ENCODE measurements at places on chromosomes 7 and 10.

DNA sequence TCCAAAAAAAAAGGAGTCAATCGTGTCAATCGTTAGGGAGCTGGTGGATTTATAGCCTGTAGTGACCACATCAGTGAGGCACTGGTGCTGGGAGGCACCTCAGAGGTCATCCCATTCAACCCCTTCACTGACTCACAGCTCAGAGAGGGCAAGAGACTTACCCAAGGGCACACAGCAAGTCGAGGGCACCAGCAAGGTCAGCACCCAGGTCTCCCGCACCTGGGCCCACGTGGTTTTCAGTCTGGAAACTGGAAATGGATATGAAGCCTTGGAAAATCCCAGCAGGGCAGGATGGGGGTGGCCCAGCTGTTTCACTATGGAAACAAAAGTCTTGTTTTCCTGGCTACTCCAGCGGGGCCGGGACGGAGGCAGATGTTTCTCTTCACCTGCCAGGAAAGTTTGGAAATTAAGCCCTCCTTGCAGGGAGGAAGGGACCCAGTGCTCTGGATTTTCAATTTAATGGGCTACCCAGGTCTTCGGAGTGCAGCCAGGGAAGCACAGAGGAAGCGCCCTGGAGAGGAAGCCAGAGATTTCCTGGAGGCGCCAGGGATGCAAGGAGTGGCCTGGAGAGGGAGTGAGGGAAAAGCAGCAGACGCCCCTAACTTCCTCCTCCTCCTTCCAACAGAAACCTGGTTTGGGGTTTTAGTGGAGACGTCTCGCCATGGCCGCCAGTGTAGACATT lies 157.2 kb upstream of the TNRC18 start:
- DNase-seq, result no peak

DNA sequence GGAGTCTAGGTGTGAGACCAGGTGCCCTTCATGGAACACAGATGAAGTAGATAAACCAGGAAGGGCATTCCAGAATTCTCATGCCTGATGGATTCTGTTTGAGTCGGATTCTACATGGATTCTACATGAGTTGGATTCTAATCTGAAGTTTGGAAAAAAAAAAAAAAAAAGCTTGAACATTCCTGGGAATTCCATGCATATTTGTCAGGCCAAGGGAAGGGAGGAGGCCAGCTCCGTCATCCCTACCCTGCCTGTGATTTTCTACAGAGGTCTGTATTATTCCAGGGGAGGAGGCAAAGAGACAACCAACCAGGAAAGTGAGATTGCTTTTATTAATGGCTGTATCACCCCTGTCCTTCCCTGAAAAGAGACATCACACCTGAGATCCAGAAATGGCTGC lies 27.8 kb upstream of the EBLN1 start:
- no peak for DNase-seq

DNA sequence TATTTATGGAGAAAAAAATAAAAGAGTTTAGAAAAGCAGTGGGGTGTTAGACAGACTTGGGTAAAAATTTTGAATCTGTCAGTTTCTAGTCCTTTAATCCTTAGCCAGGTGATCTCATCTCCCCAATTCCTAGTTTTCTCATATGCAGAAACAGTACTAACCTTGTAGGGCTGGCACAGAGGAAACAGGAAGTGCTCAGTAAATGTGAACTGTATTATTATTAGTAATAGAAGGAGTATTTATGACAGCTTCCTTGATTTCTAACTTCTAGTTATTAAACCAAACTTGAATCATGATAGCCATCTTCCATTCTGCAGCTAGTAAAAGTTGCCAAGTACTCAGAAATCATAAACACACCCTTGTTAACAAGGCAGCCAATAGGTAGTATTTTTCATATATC lies 12.5 kb downstream of the TBX20 start:
- DNase-seq, result no peak

DNA sequence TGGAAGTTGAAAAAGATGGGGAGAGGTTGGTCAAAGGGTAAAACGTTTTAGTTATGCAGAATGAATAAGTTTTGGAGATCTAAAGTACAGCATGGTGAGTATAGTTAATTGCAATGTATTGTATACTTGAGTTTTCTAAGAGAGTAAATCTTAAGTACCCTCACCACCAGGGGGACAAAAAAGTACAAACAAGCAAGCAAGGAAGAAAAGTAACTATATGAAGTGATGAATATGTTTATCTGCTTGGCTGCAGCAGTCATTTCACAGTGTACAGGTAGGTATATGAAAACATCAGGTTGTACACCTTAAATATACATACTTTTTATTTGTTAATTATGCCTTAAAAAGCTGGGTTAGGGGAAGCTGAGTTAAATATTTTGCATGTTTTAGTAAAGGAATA lies 157.3 kb downstream of the PCLO start:
- DNase-seq, result no peak

GRCh38 chr10:127525686-127526085 lies 23.4 kb upstream of the NPS start:
- no peak for DNase-seq

DNA sequence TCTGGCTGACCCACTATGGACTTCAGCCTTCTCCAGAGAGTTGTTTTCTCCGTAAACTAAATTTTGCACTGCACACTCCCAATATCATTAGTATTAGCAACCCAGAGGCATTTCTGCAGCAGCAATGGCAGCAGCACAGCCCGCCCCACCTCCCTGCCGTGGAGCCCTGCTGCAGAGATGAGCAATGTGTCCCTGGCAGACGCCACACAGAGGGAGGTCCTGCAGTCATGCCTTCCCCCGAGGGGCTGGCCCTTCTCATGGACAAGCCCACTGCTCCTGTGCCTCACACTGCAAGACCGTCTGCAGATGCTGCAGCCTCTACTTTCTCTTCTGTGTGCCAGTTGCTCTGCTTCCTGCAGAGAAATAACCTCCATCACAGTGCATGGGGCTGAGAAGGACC lies 393.4 kb upstream of the MKI67 start:
- DNase-seq, result no peak

- DNase-seq, result no peak
Observed at GRCh38 chr7:80362010-80362618, 149.8 kb downstream of the GNAT3 start.

DNA sequence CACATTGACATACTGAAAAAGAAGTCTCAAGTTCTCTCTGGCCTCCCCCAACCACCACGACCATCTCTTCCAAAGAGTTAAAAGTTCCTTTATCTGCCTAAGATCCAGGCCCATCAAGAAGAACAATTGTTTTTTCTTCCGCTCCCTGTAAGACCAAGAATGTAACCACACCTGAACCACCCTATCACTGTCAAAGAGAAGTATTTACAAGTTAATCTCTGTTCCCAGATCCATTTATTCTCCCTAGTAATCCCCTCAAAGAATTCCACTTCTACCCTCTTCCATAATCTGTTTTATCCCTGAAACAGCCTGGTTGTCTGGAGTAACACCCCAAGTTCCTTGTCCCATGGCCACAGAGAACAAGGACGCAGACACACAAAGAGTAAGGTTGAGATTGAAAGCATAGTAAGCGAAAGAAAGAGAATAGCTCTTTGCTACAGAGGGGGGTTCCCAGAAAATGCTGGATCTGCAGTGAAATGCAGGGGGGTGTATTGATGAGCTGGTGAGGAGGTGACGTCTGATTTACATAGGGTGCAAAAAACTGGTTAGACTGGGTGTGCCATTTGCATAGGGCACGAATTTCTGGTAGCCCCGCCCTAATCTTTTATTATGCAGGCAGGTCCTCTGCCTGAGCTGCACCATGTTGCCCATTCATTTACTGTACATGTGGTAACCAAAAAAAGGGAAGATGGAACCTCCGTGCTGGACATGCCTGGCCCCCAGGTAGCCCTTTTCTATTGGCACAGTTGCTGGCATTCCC lies 122.0 kb downstream of the SKIDA1 start:
- no peak for DNase-seq

GRCh38 chr10:58859526-58859925 lies 316.9 kb upstream of the PHYHIPL start:
- DNase-seq, result no peak

DNA sequence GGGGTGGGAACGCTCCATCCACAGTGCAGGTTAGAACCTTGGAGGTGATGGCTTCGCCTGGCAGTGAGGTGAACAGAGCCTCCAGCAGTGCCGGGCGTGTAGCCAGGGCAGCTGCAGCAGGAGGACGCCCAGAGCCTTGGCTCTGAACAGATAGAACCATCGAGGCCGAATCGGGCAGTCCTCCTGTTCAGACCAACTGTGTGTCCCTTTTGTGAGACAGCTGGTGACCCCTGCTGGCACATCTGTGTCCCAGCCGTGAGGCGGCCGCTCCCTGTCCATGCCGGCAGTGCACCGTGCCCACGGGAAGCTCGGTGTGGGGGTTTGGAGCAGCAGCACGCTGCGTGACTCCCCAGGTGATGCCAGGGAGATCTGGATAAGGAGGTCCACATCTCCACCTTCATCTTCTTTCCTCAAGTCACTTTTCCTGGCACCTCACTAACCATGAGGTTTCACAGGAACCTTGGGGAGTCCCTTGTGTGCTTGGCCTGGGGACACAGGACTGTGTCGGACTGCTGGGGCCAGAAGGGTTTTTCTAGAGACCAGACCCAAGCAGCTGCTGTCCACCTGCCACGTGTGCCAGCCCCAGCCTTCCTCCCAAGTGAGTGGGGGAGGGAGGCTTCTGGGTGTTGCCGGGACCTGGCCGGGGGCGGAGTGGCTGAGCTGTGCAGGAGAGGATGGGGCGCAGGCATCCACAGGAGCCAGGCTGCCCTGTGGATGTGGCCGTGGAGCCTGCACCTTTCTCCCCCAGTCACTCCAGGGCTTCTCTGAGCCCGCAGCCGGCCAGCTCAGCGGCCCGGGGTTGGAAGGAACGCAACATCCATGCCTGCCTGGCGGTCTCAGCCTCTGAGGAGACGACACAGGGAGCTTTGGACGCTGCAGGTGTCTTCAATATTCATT lies 69.4 kb downstream of the DNAJB6 start:
- DNase-seq, result no peak

DNA sequence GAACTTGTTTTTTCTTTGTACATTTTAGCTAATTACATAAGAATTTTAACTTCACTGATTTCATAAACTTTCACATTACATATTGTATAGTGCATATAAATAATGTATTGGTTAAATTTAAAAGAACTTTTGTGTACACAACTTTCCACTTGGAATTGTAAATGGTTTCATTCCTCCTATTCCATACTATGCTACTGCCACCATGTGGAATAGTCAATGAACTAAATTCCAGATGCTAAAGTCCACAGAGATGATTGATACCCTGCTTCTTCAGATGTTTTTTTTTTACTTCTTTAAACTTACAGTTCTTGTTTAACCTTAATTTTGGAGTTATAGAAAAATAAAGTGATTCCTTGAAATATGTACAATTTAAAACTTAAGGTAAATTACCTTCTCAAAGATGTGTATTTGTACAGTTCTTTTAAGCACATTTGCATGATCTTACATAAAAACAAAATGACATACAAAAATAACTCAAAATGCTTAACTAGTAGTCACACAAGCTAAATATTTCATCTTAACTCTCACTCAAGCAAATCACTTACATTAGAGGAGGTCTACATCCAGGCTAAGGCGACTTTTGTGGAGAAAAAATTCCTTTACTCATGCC lies 247.6 kb upstream of the HGF start:
- DNase-seq, result no peak

DNA sequence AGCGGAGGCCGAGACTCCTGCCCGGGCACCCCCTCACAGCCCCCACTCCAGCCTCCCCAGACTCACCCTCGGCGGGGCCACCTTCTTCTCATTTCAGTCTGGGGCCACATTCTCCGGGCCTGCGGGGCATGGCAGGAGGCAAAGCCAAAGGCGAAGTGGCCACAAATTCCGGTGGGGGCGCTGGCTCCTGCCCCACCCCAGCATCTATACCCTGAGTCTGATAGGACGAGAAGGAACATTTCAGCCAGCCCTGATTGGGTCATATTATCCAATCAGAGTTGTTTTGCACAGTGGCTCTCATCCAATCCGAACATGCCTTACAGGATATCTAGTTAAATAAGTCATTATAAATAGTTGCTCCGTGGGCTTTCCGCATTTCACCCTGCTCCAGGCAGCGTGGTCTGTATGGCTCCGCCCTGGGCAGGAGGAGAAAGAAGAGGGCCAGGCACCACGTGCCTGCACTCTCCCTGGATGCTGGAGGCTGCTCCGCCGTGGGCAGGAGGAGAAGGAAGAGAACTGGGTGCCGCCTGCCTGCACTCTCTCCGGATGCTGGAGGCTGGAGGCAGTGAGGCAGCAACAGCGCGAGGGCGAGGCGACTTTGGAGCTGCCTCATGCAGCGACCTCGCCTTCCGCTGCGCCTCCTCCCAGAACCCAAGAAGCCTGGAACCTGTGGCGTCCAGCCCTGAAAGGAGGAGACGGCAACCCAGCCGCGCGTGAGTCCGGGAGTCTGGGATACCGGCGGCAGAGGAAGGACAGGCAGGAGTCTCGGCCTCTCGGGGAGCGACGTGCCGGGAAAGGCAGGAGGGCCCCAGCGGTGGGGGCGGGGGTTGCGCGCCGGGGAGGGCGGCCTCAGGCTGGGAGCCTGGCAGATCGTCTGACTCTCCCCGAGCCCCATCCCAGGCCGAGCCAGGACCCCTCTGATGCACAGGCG lies 162.9 kb downstream of the ZNF33B start:
- DNase-seq, result no peak

DNA sequence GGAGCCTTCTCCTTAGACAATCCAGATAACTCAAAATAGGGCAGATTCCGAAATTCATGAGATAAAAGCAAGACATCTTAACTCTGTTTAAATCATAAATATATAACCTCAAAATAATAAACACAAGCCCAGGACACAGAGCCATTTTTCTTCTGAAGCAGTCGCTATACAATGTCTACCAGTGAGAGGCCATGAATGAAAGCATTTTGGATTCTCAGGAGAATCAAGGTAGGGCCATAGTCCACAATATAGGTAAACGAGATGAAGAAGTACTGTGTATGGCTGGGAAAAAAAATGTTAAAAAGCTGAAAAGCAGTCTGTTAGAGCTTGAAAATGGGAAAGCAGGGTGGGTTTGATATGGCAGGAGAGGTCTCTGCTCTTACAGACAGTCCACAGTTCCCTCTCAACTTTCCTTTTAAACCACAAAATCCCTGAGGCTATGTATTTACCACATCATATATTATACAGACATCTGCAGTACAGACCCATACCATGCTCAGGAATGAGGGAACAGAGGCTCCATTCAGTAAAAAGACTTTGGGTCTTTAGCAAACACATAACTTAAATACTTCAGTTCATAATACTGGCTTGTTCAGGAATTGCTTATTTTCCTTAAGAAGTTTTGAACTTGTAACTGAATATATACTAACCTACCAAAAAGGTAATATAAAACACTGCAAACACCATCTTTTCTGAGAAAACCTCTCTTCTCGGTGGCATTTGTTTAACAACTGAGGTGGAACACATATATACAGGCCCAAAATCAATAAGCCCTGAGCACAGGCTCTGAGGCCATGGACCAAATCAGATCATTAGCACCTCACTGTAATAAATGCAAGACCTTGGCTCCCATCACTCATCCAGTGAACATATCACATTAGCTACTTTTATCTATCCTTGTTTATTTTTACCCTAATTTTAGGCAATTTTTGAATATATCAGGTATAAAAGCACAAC lies 109.3 kb downstream of the SORBS1 start:
- no peak for DNase-seq

GRCh38 chr10:34908481-34908880 lies 93.4 kb upstream of the PARD3 start:
- DNase-seq, result no peak

DNA sequence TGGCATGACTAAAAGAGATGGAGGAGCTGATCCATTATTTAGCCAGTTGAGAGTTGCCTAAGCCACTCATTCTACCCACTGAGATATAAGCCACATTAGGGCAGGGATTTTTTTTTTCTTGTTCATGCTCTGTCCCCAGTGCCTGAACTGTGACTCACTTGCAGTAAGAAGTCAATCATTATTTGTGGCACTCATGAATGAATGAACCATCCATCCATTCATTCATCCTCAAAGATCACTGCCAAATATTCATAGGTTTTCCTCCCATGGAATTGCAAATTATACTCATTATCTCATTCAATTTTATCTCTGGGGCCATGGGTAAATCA lies 22.8 kb upstream of the ARID5B start:
- no peak for DNase-seq
